ENCODE measurements at places on chromosomes 12 and 14.

DNA sequence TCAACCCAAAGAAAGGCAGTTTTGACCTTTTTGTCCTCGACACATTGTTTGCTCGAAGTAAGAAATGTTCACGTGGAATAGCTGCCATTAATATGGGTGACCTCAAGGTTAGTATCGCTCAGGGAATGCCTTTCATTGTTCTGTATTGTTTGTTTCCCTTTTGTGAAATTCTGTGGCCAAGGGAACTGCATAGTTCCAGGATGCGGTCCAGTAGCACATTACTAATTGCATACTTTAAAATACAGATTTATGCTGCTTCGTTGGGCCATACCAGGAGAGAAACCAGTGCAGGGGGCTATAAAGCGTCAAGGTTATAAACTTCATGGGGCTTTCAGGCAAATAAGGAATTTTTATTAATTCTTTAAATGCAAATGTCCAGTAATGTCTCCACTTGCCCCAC lies 73.3 kb upstream of the USP44 start:
- no peak for DNase-seq

- DNase-seq, result no peak
Measured at GRCh38 chr12:47687636-47688035, 18.2 kb downstream of the RPAP3 start.

DNA sequence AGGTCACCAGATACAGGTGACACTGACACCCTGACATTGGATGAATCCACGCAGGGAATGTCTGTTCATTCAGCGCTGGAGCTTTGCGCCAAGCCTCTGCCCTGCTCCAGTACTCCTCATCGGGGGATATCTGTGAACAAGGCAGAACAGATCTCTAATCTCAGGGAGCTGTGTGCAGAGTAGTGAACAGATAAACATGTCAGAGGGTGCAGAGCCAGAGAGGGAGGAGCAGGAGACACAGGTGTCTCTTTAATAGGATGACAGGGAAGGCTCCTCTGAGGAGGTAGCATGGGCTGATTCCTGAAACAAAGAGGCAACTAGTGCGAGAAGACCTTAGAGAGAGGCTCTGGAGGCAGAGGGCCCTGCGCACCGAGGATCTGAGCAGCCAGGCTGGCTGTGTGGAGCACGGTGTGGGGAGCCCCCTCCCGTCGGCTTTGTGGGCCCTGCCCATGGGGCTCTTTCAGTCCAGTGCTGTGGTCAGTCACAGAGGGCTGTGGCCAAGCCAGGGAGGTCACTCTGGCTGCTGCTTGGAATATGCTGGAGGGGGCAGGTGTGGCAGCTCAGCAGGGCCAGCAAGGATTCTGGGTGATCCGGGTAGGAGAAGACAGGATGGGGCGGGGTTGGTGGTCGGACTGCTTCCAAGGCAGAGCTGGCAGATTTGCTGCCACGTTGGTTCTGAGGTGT lies 55.6 kb downstream of the TECPR2 start:
- no peak for DNase-seq

GRCh38 chr14:59657769-59658168 lies 81.2 kb upstream of the CCDC175 start:
- no peak for DNase-seq

- DNase-seq, result no peak
Measured at GRCh38 chr12:48580831-48581230, 11.0 kb upstream of the LALBA start.

DNA sequence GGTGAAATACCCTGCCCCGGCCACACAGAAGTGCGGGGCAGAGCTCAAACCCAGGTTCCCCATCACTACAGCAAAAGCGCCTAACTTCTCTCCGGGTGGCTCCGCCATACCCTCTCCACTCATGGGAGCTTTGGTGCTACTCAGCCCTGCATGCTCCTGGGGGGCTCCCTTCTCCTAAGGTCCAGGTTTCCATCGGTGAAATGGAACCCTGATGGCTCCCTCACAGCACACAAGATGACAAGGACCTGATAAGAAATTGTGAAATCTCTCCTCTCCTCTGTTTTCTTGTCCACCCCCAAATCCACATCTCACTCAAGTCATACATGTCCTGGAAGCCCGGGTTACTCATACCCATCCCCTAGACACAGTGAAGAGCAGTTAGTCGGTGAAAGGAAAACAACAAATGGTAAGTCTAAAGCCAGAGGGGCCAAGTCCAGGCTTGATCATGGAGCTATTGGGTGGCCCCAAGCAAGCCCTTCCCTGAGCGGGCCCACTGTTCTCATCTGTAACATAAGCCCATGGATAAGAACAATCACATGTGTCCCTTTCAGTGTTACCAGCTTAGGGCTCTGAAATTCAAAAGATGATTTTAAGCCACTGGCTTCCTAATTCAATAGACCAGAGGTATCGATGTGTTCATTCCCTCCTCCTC lies 317.5 kb downstream of the BCL11B start:
- DNase-seq, result no peak

DNA sequence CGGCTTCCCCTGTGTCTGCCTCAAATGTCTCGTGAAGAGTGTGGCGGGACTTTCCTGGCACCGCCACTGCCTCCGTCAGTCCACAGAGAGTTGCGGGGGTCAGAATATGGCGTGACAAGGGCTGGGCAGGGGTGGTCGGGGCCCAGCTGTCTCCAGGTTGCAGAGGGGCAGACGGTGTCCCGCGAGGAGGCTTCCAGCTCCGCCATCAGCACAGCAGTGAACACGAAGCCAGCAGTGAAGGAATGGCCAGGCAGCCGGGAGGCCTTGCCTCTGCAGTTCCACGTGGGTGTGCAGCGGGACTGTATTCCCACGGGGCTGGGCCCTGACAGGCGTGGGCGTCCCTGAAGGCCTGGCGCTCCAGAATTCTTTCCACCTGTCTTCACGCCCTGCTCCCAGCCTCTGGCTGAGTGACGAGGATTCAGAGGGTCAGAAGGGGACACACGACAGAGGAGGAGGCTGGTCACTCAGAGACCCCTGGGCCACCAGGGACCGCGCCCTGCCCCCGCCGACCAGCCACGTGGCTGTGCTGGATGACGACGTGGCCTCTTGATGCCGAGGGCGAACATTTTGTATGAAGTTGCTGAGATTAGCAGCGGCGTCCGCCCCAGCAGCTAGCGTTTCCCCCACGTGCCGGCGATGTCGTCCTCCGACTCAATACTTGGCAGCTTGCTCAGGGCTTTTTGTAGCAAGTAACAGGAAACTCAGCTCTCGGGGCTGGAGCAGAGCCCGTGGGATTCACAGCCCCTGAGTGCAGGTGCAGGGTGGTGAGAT lies 25.0 kb upstream of the GALNT9 start:
- no peak for DNase-seq

- no peak for DNase-seq
Measured at GRCh38 chr12:108933949-108934348, 54.1 kb downstream of the DAO start.

DNA sequence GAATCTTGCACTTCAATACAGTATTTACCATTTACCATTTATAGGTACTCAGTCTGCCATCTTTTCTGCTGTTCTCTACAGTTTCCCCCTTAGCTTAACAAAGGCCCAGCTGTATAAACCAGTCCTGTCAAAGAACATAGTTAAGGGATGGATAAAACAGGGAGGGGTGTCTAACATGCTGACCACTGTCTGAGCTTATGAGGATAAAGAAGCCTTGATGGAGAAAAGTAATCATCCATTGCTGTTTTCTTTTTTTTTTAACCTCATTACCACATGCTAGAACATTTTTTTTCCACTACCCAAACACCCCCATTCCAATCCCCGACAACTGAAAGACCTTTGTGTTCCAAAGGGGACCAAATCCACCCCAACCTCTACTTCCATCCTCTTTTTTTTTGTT lies 39.9 kb downstream of the SOX5 start:
- no peak for DNase-seq

GRCh38 chr12:29155079-29155478 lies 6.0 kb downstream of the FAR2 start:
- DNase-seq, result no peak

Data from CD4-positive, alpha-beta T cell treated with Interleukin-6 at 100 ng/mL for 8 hours (primary cell).